Stimulated activated CD4-positive, alpha-beta T cell treated with anti-CD3 and anti-CD28 coated beads, Interleukin-12 subunit alpha, Interleukin-12 subunit beta, amount 100 ng/mL, for 48 hours (primary cell): ENCODE measurements at places on chromosomes 4 and X.
A peak's percentile ranks its signal among the peaks of the same experiment; 100 is the strongest.

GRCh38 chrX:101429934-101430333 is 21.9 kb downstream of the HNRNPH2 start:
- DNase-seq: no peak

- DNase-seq: no peak
Measured at GRCh38 chr4:145819101-145819852, 119.3 kb downstream of the ZNF827 start.

DNA sequence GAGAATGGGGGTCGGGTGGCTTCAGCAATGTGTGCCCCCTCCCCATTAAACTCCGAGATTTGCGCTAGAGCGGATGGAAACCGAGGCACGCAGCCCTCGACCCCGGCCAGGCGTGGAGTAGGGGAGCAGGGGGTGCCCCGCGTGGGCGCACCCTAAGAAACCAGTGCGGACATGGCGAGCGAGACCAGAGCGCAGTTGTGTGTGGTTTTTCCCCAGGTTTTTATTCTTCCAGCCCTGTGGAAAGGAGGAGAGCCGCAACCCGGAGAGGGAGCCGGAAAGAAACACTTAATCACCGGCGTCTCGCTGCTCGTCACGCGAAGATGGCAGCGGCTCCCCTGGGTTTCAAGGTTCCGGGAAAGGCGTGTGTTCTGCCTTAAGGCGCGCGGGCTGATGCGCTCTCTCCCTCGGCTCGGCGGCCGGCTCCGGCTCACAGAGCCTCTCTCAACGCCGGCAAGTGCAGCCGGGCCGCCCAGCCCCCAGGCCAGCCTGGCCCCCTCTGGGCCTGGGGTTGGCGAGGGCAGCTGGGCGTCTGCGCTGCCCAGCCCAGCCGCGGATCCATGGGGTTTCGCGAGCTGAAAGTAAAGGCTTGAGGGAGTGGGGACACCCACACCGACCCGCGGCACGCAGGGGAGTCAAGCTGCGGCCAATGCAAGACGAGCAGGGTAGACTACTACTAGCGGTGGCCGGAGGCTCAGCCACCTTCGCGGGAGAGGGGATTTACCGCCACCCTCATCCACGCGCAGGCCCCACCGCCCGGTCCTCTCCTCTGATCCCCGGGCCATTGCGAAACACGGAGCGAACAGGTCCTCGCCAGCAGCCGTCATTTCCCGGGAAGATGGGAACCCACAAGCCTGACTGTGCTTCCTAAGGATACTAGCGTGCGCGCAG is 74.0 kb upstream of the BCOR start:
- no peak for DNase-seq

- DNase-seq: no peak
Measured at GRCh38 chrX:110435196-110435595, 76.5 kb downstream of the RTL9 start.

GRCh38 chrX:54633641-54634040 is 103.6 kb downstream of the GNL3L start:
- DNase-seq: no peak

- DNase-seq: no peak
Measured at GRCh38 chrX:78603908-78604307, 55.2 kb downstream of the RTL3 start.

DNA sequence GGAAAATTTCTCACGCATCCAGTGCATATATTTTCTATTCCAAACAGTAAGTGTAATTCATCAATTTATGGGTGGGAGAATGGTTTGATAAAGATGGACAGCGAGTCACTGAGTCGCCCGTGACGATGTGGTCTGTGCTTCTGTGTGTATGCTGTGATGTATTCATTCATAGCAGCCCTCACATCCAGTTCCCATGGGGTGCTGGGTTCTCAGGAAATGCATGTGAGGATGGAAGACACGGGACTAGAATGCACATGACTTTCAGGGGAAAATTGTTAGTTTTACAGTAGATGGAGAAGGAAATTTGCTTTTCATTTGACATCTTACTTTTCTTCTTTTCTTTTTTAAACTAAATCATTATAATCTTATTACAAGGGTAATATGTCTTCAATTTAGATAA is 152.9 kb downstream of the STOX2 start:
- no peak for DNase-seq

DNA sequence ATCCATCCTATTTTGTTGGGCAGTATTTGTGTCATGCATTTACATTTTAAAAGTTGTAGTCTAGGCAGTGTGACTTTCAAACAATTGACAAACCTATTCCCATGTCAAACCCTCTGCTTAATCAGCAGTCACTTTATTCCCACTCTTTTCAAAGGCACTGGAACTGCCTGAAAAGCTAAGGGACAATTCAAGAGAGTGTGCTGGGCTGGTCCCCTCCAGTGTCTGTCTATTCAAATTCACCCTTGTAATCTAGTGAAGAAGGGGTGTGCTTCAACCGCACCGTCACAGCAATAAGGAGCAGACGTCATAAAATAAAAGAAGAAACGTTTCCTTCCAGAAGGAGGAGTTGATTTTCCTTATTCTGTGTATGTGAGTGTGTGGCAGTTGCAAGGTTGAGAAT is 197.0 kb upstream of the MAD2L1 start:
- no peak for DNase-seq

- DNase-seq: no peak
Measured at GRCh38 chrX:27746516-27746915, 61.3 kb upstream of the MAGEB10 start.

- DNase-seq: no peak
Measured at GRCh38 chrX:100447655-100448397, 37.8 kb upstream of the PCDH19 start.

- no peak for DNase-seq
Measured at GRCh38 chr4:3711183-3712111, 54.7 kb upstream of the ADRA2C start.

- no peak for DNase-seq
Measured at GRCh38 chr4:163489929-163490328, 4.6 kb upstream of the TMA16 start.

DNA sequence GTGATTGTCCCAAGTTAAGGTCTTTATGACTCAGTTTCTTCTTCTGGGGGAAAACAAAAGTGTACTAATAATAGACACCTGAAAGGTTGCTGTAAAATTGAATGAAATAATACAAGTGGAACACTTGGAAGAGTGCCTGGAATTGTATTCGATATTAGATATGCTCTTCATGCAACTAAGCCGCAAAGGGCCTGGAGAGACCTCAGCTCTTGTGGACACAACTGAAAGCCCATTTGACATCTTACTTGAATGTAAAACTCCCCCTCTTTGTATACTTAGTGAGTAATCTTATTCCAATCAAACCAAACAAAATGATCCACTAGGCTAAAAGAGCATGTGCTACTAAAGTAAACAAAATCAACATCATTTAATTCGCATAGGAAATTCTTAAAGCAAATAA is 511 bp upstream of the MAP9 start:
- no peak for DNase-seq

GRCh38 chr4:6687947-6688878 is 5.5 kb upstream of the S100P start:
- no peak for DNase-seq

DNA sequence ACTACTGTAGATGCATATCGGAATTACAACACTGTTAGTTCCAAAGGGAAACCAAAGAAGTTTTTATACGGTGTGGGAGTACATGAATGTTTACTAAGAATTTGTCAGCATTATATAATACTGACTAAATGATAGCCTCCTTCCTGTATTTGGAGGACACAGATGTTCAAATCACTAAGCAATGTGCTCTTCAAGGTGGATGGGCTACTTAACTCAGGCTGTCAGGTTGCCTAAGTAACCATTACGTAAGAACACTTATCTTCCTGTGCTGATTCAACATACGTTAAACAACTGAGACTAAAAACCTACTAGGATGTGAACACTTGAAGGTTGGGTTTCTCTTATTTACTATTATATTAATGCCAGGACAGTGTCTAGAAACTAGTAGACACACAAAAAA is 81.9 kb upstream of the HPGD start:
- DNase-seq: no peak

DNA sequence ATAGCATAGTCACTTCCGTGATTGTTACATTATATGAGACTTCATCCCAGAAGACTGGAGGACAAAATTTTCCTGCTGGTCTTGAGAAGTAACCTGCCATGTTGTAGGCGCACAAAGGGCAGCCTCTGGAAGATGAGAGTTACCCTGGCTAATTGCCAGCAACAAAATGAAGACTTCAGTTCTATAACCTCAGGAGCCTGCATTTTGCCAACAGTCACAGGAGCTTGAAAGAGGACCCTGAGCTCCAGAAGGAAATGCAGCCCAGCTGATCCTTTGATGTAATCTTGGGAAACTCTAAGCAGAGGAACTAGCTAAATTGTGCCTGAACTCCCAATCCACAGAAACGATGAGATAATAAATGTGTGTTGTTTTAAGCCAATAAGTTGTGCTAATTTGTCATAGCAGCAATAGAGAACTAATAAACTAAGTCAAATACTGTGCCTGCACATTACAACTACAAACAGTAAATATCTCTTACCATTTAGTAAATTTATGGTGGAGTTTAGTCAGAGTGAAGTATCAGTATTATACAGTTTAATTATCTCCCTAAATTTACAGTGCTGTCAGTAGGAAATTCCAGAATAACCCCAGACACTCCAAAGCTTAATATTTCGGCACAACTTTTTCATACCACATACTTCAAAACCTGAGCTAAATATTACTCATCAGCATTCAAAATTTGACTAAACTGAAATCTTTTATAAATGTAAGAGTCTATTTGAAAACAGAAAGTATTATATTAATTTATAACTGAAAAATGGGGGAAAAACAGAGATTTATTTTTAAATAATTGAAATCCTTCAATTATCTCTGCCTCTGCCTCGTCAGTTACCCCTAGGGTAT is 90.1 kb upstream of the MAPK10 start:
- no peak for DNase-seq

DNA sequence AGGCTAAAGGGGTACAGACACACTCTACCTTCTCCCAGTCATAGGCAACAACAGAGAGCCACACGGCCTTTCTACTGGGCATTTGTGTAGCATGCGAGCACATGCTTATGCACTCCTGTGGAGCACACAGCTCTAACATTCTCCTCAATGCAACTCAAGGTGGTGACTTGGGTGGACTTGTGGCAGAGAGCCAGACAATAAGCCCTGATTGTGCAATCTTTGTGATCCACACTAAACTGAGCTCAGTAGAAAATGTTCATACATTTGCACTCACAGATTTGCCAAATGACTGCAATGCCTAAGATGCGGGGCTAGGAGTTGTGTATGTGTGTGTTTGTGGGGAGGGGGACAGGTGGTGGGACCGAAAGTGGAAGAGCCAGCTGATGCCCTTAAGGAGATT is 31.4 kb upstream of the SETD7 start:
- no peak for DNase-seq

GRCh38 chr4:56099378-56099786 is 150.6 kb downstream of the CEP135 start:
- DNase-seq: no peak

- DNase-seq: no peak
Measured at GRCh38 chrX:53682885-53683555, 3.5 kb downstream of the HUWE1 start.

DNA sequence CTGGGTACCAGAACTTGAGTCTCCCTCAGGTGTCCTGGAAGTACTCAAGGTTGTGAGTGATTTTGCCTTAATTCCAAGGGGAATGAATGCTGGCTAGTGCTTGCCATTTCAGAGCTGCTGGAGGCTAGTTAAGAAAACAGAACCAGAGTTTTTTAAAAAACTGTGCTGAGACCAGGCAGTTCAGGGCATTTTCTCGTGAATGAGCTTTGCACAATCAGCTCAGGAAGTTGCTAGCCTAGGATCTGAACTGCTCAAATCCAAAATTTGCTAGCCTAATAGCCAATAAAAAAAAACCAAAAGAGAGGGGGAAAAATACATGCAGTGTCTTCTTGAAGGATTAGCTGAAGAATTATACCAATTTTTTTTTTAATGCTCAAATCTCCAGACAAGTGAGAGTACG is 292.7 kb downstream of the FBXW7 start:
- no peak for DNase-seq

- no peak for DNase-seq
Measured at GRCh38 chr4:6768539-6768905, 14.0 kb upstream of the KIAA0232 start.

DNA sequence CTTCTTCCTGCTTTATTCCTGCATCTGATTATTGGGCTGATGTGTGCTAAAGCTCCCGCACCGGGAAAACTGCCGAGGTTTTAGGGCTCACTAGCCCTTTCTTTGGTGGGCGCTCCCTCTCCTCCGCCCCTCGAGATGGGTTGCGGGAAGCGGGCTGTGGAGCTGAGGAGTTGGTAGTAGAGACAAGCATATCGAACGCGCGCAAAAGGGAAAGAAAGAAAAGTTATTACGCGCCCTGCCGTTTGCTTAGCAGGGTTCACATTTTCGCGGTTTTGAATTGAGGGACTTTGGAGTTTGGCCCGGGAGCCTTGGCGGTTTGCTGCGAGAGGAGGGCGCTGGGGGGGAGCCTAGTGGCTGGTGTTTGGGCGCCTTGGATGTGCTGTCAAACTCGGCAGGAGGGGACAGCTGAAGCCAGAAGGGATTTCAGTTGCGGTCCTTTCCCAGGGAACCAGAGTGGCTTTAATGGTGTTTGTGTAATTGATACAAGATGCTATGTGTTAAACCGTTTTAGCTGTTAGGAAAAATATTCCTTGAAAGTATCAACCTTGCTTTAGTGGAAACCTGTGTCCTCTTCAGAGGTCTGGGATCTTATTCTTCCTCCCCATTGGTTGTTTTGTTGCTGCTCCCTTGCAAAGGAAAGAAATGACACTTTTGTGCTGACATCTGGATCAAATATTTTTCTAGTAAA is 1.1 kb downstream of the GAB1 start:
- DNase-seq: peak; percentile 2

DNA sequence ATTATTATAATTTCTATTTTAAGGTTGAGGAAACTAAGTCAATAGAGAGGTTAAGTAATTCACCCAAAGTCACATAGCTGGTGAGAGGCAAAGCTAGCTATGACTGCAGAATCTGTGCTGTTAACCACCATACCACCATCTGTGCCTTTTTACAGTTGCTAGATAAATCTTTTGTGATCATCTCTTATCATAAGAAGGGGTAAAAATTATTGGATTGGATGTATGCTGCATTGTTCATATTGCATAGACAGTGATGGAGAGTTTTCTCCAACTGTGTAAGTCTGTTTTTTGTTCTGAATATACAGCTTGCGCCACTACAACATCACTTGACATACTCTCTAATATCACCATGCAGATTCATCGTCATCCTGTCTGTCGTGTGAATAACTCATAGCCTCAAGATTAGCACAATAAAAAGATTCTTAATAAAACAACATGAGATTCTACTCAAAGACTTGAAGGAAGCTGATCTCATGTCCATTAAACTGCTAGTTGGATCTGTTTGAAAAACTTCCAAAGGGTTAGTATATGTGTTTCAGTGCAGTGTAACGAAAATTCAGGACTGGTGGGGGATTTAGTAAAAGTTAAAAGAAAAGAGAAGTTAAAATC is 495.9 kb downstream of the SPRY1 start:
- no peak for DNase-seq
